D721Med (cell line): ENCODE measurements at places on chromosomes 1 and 21.
A peak's percentile ranks its signal among the peaks of the same experiment; 100 is the strongest.

DNA sequence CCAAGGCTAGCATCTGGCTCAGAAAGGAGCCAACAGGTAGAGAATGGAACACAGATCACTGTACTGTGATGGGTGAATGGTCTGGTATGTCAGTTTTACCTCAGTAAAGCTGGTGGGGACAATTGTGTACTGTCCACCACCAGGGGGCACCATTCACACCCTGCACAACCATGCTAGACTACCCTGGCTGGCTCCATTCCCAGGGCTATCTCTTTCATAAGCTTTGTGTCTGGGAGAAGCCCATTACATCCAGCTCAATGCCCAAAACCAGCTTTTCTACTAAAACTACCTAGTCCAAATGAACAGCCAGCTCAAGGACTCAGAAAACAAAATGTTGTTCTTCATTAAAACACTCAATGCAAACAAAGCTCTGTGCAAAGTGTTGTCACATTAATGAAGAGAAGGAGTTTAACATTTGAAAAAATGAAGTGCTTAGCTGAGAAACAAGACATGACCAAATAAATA is 62.0 kb upstream of the RASAL2 start:
- peak; percentile 69 for DNase-seq

DNA sequence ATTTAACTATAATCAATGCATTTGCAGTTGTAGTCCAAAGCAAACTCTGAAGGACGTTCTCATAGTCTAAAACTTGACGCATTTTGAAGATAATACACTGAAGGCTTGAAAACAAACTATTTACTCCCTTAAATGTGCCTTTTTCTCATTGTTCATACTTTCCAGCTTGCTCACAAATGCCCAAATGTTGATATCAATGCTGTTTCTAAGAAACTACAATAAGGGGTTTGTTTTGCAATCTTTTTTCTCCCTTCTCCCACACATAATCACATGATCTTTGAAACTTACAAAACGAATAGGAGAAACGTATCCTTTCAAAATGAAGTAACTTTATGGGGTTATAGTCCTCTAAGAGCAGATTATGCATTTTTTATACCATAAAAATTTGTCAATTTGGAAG is 508.7 kb downstream of the DPYD start:
- DNase-seq = no peak

DNA sequence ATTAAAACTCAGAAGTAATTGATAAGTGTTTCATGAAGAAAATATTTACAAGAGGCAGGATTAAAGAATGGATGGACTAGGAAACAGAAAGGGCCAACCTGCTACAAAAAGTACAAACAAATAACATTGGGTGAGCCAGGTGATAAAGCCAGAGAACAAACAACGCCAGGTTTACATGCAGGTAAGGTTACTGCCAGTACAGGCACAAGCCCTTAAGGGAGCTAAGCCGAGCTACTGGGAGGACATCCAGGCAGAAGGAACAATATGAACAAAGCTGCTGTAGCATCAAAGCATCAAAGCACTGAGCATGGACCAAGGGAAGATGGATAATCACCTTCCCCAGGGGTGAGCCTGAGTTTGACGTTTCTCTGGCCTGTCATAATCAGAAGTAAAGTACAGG is 380.7 kb downstream of the SEC16B start:
- no peak for DNase-seq

GRCh38 chr21:41951876-41952567 is 1.8 kb downstream of the C2CD2 start:
- no peak for DNase-seq

- DNase-seq = no peak
Measured at GRCh38 chr1:66758241-66758755, 6.0 kb downstream of the DYNLT5 start.

DNA sequence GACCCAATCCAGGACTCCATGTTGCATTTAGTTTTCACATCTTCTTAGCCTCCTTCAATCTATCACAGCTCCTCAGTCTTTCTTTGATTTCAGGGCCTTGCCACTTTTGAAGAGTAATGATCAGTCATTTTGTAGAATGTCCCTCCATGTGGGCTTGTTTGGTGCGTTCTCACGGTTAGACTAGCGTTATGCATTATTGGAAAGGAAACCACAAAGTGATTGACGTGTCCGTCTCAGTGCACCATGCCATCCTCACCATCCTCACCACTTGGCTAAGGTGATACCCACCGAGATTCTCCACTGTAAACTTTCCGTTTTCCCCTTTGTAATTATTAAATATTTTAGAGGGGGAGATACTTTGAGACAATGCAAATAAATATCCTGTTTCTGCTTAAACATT is 59.6 kb upstream of the OLIG2 start:
- DNase-seq = no peak

GRCh38 chr1:209825591-209826434 is 2.0 kb upstream of the UTP25 start:
- no peak for DNase-seq

GRCh38 chr1:2044510-2045319 is 5.5 kb upstream of the PRKCZ start:
- DNase-seq = peak; percentile 44

GRCh38 chr1:212060632-212061472 is 25.3 kb downstream of the DTL start:
- no peak for DNase-seq

DNA sequence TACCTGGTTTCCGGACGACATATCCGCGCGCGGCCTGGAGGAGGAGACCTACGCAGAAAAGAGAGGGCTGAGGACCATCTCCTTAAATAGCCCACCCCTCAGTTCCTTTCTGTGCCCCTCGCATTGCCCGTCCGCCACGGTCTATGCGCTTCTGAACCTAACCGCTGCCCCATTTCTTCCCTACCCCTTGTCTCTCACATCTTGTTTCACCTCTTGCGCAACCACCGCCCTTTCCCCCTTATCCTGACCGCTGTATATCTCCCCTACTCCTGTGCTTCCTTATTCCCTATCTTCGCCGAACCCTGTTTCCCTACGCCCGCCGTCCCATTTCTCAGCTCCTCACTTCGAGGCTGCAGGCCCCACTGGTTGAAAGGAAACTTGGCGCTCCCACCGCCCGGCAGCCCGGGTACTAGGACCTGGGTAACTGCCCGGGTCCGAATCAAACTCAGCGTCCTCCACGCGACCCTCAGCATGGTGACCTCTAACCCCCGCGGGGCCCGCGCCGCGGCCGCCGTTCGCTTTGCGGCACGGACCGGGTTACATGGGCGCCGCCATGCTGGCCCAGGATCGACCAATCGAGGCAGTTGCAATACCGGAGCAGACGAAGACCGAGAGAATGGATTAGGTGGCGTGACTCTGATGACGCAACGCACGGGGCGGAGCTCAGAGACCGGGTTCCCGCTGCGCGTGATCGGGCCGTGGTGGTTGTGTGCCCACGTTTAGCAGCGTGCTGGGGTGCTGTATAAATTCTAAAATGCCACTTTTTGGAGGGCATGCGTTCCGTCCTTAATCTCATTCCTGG is at the start of gene MRPS15:
TSS of gene MRPS15 (minus strand) at position 582 of the 802 bp plus-strand sequence. CDS start at position 473, 109 bp downstream.
- peak; percentile 89 for DNase-seq

DNA sequence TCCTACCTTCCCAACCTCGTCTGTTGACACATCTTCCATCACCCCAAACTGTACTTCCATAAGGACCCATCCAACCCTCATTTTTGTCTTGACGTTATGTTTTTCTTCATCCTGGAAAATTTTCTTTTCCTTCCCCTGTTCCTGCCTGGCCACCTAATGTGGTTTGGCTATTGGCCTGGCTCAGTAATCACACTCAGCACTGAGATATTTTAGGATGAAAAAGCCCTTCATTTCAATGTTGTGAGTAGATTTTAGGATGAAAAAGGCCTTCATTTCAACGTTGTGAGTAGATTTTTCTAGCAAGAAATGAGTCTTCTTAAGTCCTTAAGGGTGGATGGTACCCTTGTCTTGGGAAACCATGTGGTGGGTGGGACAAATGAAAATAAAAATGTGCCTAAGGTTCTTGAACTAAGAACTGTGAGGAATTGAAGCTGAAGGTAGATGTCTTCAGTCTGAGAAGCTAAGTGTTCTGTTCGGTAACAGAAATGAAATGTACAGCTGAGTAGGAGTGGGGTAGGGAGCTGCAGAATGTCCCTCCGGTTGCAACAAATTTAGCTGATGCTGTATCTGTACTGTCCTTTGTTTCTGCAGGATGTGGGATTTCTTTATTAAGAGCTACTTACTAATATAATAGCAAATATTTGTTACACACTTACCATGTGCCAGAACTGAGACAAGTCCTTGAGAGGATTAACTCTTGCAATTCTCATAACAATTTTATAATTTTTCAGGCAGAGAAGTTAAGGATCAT is 36.1 kb downstream of the DNTTIP2 start:
- no peak for DNase-seq

DNA sequence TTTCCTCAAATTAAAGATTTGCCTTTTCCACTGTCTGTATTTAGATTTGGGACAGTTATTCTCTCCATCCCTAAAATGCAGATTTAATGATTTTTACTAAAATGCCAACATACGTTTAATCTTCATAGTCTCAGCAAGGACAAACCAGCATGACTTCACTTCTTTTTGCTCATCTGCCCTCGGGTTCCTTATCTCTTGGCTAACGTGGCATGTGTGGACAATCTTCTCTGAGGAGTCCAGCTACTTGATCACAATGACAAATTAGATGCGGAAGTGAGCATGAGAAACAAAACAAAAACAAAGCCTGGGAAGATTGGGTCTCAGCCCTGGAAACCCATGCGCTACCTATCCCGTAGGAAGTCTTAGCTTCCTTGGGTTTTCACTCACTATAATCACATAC is 1.0 kb downstream of the MRAP start:
- DNase-seq = no peak

DNA sequence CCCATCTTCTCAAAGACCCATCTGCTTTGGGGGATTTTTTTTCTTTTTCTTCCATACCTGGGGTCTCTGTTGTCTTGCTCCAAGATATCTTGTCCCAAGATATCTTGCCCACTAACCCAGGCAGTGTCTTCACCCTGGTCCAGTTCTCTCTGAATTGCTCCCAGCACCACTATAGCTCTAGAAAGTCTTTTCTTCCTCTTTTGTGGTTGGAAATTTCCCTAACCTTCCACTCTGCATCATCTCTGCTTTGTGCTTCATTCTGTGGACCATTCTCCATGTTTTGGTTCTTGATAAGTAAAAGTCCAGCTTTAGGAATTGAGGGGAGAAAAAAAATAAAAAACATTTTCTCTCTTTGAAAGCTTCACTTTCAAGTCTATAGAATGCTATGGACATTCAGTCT is 20.9 kb downstream of the STYXL2 start:
- DNase-seq = no peak

DNA sequence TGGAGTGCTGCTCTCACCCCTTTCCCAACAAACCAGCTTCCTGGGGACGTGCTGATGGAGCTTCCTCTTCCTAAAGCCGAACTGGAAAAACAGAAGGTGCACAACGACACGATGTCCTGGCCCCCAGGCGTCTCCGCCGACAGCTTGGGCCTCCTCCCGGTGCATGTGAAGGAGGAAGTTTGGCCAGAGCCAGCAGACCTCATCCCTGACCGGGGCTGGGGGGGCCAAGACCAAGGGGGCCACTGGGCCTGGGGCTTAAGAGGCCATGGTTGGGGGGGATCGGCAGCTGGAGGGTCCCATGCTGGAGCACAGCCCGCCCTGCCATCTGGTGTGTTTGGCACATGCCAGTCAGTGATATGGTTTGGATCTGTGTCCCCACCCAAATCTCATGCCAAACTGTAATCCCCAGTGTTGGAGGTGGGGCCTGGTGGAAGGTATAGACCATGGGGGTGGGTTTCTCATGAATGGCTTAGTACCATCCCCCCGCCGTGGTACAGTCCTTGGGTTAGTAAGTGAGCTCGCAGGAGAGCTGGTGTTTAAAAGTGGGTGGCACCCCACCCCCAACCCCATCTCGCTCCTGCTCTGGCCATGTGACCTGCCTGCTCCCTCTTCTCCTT is 6.4 kb downstream of the HES4 start:
- DNase-seq = no peak

- peak; percentile 48 for DNase-seq
Measured at GRCh38 chr1:31412732-31413404, at the start of gene SERINC2. Gene SERINC2 (plus strand): TSS chr1:31413213. CDS start chr1:31413266, 53 bp downstream.

DNA sequence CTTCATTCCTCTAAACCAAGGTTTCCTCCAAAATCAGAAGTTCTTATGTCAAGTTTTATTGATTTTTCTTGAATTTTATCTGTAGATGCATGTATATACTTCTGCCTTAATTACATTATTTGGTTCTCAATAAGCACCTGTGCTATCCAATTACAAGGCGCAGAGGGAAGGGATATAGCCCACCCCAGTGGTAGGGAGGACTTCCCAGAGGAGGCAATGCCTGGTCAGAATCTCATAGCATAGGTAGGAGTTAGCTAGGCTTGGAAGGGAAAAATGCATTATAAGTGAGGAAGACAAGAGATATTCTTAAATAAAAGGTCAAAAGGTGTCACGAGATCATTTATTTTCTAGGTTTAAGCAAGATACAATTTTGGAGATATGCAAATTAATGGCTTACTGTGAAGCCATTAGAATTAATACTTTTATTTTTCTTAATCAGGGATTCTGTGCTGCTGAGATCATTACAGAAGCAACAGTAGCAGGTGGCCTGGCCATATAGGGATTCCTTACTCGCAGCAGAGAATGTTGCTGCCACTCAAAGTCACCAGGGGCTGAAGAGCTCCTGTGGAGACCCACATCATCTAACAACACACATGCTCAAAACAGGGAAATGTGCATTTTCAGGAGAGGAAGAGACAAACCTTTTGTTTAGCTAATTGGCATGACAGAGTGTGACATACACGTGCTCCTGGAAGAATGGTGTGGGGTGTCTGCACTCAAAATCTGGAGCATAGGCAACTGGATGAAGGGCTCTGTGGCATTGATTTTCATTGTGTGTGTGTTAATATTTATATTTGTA is 178.3 kb downstream of the ATG4C start:
- DNase-seq = no peak

- no peak for DNase-seq
Measured at GRCh38 chr1:54812801-54813484, 11.8 kb upstream of the TTC22 start.

- DNase-seq = no peak
Measured at GRCh38 chr1:88216441-88216840, 467.6 kb upstream of the PKN2 start.

DNA sequence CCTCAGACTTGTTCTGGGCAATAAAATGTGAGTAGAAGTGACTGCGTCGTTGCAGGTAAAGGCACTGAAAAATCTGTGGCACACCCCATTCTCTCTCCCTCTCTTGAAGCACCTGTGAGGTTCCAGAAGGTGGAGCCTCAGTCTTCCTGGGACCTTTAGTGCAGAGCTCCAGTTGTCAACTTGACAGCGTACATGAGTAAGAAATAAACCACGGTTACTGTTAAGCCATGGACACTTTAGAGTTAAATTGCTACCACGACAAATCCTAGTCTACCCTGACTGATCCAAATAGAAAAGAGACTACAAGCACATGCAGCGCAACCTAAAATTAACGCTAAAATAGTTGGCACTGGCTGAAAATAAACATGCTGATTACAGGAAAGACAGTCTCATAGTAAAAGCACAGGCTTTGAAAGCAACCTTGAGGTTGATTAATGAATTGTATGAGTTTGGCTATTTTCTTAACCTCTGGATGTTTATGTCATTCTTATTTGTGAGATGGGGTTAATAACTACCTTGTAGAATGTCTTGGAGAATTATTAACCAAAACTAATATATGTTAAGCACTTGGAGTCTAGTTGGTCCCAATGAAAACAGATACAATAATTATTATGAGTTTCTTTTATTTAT is 93.0 kb upstream of the PLPPR4 start:
- DNase-seq = no peak
